ENCODE measurements at places on chromosomes 7 and 10.

- DNase-seq: no peak
Observed at GRCh38 chr7:71645836-71646235, 513.9 kb downstream of the GALNT17 start.

GRCh38 chr10:67664942-67665341 is 31.1 kb downstream of the CTNNA3 start:
- DNase-seq: no peak

DNA sequence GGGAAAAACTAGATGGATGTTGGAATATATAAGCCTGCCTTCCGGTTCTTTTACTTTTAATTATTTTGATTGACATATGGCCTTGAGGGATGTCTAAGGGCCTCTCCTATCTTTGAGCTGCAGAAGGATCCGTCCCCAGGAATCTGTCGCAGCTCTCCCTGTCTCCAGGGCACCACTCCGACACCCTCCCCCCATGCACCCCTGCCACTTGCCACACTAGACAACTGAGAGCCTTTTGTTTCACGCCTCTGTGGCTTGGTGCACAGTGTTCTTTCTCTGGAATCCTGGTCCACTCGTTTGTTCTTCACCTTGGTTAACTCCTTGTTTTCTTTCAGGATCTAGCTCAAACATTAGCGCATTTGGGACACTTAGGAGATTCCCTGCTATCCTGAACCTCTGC is 124.1 kb upstream of the EFCAB10 start:
- DNase-seq: no peak

GRCh38 chr10:14838582-14839304 is 637 bp downstream of the HSPA14 start:
- no peak for DNase-seq

DNA sequence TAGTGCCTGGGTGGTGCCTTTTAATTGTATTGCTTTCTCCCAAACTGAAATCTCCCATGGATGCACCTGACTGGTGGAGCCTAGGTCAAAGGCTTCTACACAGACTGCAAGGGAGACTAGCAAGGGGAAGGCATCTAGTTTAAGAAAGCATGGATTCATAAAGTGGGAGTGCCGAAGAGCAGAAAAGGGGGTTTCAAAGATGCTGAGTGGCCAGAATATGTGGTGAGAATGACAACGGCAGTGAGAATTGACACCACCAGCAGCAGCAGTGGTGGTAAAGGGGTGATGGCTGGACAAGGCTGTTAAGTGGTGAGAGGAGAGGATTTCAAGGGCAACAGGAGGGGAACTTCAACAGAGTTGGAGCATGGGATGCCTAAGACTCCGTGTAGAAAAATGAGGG is 36.7 kb downstream of the LSMEM1 start:
- no peak for DNase-seq

All from stimulated activated CD8-positive, alpha-beta memory T cell treated with anti-CD3 and anti-CD28 coated beads, Interleukin-2, amount 100 ng/mL, for 1 hour (primary cell).